HTR-8/SVneo (cell line): ENCODE measurements at places on chromosomes 6 and 20.

DNA sequence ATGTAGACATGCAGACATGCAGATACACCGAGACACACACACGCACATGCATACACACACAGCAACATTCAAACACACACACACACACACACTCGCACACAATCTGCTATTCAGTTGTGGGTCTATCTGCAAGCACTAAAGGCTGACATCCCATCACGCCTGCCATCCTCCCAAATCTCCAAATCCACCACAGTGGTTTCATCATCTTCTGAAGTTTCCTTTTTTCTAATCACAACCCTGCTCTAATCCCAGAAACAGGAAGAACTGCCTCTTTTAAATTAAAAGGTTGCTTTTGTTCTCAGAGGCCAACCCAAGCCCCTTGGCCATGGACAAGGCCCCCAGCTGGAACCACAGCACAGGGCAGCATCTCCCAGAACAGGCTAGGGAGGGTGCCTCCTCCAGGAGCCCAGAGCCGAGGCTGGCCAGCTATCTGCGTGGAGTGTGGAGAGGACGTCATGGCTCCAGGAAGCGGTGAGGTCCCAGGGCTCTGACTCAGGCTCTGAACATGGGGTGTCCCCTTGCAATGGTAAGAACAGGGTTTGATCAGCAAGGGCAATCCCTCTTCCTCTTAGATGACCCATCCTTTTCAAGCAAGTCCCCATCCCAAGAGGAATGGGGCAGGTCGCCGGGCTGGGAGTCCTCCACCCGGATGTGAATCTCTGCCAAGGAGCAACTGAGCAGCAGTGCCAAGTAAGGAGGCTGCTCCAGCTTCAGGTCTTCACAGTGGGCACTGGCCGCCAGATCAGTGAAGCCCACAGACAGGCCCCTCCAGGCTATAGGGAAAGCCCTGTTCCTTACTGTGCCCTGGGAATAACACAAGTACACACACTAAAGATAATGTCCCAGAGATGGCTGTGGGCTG lies 14.7 kb downstream of the FOXF2 start:
- no peak for DNase-seq

- DNase-seq = no peak
Observed at GRCh38 chr6:35635601-35636597, 52.8 kb downstream of the FKBP5 start.

- no peak for DNase-seq
Observed at GRCh38 chr6:7196685-7197283, 89.0 kb downstream of the RREB1 start.

DNA sequence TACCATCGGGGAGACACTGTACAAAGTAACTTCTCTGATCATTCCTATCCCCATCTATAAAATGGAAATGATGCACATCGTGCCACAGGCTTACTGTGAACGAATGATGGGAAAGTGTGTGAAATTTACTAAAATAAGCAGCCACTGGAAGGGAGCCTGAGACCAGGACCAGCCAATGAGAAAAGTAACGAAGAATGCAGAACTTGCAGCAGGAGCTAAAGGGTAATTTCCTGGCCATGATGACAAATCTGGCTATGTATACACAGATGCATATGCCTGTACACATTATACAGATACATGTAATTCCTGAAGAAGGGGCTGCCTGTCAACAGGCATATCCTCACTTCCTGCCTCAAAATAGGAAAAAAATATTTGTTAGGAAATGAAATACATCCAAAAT lies 47.4 kb downstream of the GMDS start:
- no peak for DNase-seq

GRCh38 chr20:31706607-31707257 lies 15.9 kb downstream of the BCL2L1 start:
- DNase-seq = no peak

GRCh38 chr20:36344517-36345132 lies 38.5 kb downstream of the DLGAP4 start:
- DNase-seq = peak; percentile 86

- no peak for DNase-seq
Observed at GRCh38 chr6:1854296-1854695, 244.6 kb downstream of the FOXC1 start.

- DNase-seq = no peak
Observed at GRCh38 chr20:37902504-37903313, at the start of gene VSTM2L. TSS of gene VSTM2L (plus strand) at chr20:37903127. CDS start at chr20:37903351, 224 bp downstream.

GRCh38 chr20:61683721-61684120 lies 382.0 kb downstream of the TAF4 start:
- no peak for DNase-seq

DNA sequence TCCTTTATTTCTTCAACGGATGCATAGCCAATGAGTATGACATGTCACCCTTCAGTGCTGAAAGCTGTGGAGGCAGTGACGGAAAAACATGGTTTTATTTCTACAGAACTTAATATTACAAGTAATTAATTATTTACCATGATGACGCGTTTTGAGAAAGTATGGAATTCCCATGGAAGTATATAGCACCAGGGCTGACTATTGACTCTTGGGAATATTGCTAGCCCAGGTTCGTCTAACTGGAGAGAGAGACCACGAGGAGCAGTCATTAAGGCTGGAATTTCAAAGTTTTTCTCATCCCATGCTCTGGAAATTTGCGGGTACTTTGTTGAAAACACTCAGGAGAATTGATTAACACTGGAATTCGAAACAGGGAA lies 155.2 kb upstream of the PRSS16 start:
- DNase-seq = no peak

GRCh38 chr6:26327450-26328264 lies 37.3 kb upstream of the BTN3A2 start:
- DNase-seq = no peak

- no peak for DNase-seq
Observed at GRCh38 chr20:288956-289692, 1.4 kb downstream of the C20orf96 start.

DNA sequence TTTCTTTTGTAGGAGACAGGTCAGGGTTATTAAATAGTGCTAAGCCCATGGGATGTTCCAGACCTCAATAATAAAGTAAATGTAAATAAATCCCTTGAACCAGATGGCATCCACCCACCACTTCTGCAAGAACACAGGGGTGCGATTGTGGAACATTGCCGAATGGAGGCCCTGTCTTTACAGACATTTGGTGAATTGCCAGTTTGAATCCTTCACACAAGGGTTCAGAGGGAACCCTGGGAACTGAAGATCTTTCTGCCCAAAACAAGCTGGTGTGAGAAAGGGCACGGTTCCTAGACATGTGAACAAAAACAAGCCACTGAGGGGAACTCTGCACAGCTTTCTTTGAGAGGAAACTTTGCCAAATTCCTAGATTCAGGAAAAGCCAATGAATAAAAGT lies 30.2 kb upstream of the RNF8 start:
- DNase-seq = no peak

DNA sequence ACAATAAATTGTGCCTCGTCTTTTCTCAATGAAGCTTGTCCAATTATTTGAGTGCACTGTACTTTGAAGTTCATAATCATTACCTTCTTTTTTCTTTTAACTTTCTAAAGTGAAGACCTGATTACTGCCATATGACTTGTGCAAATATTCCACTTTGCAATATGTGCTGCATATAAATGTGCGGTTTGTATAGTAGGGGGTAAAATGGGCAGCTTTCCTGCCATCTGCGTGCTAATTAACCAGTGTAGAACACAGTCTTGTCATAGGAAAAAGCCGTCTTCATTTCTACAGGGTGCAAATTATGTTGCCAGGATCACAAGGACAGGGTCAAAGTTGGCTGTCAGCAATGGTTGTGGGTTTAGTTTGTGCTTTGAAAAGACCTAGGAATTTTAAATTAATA lies 397.0 kb downstream of the NKAIN2 start:
- no peak for DNase-seq

DNA sequence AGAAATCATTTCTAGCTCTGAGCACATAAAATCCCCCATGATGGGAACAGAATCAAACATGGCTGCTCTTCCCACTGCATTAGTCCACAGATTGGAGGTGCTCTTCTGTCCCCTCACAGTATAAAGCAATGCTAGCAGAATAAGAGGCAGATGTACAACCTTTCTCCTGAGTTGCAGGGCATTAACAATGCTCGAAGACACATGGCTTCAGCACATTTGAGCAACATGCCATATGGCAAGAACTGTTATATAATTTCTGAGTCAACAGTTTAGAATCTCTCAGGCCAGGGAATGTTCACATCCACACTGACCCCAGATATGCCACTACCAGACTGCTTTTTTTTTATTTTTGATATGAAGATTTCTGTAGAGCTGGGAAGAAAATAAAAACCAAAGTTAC lies 119.6 kb downstream of the KIF13A start:
- DNase-seq = peak; percentile 40

- DNase-seq = no peak
Observed at GRCh38 chr20:2763186-2763585, 37.2 kb downstream of the CPXM1 start.

GRCh38 chr6:126033696-126034095 lies 47.4 kb downstream of the TRMT11 start:
- DNase-seq = peak; percentile 39

- no peak for DNase-seq
Observed at GRCh38 chr6:43942011-43942442, 172.0 kb downstream of the VEGFA start.

DNA sequence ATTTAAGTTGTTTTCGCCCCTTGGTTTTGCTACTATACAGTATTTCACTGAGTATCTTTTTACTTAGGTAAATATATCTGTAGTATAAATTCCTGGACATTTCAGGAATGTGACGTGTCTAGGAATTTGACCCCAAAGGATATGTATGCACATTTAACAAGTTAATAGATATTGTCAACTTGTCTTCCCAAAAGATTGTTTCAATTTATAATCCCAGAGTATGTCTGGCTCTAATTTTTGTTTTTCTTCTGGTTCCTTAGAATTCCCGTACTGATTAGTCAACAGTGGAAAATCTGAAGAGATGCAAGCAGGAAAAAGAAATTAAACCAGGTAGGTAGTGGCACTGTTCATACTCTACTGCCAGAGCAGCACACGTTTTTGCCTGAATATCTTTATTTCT lies 7.2 kb downstream of the PKIG start:
- DNase-seq = peak; percentile 60

DNA sequence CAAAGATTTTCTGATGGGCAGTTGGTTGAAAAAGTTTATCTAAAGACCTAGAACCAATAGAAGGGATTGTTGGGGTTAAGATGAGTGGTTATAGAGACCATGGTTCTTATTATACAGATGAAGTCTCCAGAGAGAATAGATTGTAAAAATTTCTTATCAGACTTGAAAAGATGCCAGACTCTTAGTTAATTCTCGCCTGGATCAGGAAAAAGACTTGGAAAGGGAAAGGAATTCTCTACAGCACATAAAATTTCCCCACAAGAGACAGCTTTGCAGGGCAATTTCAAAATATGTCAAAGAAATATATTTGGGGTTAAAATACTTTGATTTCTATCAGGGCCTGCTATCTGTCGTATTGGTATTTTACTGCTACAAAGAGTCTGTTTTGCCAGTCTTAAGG lies 582.6 kb downstream of the UTRN start:
- no peak for DNase-seq

DNA sequence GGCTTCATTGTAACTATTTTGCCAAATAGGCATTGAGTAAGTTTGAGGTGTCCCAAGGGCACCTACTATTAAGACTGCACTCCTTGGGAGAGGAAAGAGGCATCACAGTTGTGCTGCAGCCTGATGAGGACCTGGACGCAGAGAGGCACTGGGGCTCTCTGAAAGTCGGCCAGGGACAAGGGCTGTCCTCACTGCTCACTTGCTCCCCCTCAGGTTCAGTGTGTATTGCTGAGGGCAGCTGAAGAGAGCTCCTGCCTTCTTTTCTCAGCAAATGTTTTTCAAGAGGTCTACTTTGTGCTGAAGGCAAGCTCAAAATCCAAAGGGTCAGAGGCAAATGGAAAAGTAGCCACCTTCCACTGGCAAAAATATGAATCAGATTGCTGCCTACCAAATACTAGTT lies 331.8 kb downstream of the RIMS1 start:
- DNase-seq = peak; percentile 22

DNA sequence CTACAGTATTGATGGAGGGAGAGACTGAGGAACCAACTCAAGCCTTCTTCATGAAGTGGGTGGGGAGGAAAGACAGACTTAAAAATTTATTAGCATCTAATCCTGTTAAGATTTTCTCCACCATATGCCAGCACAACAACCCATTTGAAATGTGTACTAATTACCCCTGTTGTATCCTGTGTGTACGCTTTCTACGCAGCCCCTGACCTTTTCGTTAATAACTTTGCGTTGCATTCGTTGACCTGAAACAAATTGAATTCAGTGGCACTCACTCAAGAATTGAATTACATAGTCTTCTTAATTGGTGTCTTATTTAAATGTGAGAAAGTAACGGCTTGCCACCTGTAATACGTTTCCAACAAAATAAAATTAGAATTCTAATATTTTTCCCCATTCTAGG lies 113.9 kb downstream of the LINC00237 start:
- no peak for DNase-seq

GRCh38 chr6:170074907-170075306 lies 216.0 kb downstream of the DLL1 start:
- no peak for DNase-seq

- no peak for DNase-seq
Observed at GRCh38 chr6:75800133-75800532, 51.1 kb downstream of the MYO6 start.

GRCh38 chr6:137332637-137333280 lies 113.6 kb upstream of the IFNGR1 start:
- DNase-seq = no peak

DNA sequence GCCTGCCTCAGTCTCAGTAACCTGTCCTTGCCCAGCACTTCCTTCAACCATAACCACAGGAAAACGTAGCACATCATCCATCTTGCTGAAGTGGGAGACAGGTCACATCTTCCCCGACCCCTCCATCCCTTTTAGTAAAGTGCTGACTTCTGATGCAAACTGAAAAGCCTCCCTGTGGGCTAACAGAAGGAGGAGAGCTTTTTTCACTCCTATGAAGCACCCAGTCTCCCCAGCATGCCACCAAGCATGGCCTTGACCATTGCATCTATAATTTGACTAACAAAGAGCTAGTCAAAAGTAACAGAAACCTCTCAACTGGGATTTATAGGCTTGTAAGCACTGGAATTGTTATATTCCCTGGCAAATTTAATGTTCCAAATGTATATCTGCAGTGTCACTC lies 288.9 kb upstream of the IRAK1BP1 start:
- DNase-seq = no peak

- DNase-seq = no peak
Observed at GRCh38 chr6:19892260-19892659, 55.1 kb downstream of the ID4 start.

GRCh38 chr20:22729180-22729579 lies 144.8 kb upstream of the FOXA2 start:
- no peak for DNase-seq
